MG63 (cell line): ENCODE measurements at places on chromosomes 2 and 18.

- no peak for DNase-seq
Observed at GRCh38 chr2:241151934-241152660, 1.8 kb downstream of the PPP1R7 start.

GRCh38 chr2:120341977-120342376, 4.0 kb upstream of the INHBB start:
- DNase-seq = no peak

DNA sequence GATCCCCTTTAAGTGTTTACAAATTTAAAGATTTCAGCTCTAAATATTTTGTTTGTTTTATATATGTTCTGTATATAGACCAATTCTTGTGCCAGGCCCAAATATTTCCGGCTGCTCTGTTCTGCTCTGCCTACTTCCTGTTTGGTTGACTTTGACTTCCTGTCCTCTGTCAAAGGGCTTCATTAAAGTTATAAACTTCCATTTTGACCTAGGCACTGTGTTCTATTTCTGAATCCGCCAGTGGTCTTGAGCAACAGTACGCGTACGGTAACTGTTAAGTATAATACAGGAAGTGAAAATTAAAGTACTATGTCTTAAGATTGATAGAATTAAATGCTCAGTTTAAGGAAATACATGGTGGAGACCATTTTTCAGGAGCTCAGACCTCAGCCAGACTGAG, 13.5 kb upstream of the REL start:
- DNase-seq = no peak

- no peak for DNase-seq
Observed at GRCh38 chr2:40282428-40282827, 169.5 kb downstream of the SLC8A1 start.
